ENCODE measurements at places on chromosomes 3 and 15.

- no peak for DNase-seq
Measured at GRCh38 chr3:12656193-12656592, 7.7 kb downstream of the RAF1 start.

- DNase-seq: no peak
Measured at GRCh38 chr3:184780981-184781515, 30.9 kb upstream of the VPS8 start.

DNA sequence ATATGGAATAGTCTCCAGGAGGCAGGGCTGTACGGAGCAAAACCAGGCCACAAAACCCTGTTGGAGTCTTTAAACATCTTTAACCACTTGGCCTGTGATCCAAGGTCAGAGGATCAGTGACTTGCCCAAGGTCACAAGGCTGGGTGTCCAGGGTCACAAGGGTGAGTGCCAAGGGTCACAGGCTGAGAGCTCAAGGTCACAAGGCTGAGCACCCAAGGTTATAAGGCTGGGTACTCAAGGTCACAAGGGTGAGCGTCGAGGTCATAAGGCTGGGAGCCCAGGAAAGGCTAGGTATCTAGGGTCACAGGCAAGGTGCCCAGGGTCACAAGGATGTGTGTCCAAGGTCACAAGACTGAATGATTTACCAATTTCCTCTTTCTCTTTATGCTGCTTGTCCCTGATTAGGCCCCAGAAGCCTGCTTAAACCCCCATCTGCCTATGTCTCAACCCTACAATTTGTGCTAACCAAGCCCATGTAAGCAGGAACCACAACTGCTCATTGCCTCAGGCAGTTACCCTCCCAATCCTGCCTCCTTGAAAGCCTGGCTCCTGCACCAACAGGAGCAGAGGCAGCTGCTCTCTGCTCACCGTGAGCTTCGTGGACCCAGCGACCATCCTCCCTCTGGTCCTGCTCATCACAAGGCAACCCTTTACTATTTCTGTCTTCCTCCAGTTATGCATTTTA, 51.5 kb downstream of the MGLL start:
- DNase-seq: no peak

DNA sequence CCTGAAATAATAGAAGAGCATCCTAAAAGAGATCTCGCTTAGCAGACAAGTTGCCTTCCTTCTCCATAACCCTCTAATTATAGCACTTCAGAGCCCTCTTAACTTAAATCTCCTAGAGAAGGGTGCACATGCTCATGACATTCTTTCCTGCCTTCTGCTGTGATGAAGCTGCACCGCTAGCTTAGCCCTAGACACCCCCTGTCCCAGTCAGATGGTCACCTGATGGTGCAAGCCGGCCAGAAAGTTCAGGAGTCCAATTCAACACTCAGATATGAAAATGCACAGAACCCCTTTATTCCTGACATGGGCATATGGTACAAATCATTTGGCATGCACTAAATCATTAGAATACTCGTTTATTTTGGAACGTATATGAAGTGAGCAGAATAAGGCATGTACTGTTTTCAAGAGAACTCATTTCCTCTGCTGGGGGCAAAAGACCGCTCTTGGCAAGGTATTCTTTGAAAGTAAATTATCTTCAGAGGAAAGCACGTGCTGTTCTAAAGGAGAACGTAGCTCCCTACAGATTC, 420.4 kb upstream of the PROK2 start:
- DNase-seq: no peak

DNA sequence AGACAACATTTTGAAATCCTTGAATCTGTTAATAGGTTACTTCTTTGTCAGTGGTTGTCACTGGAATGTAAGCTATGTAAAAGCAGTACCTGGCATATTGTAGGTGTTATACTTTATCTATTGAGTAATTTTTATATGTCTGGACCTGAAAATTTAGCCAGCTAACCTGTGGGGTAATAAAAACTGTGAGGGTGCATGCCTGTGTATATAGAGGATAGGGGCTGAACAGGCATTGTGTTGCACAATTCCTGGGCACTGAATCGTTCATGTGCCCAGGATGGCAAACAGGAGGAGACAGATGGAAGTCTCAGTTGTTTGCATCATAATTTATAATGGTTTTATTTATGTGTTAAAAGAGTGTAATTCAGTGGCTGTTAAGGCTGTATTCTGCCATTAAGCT, 67.1 kb downstream of the ARMC8 start:
- no peak for DNase-seq

DNA sequence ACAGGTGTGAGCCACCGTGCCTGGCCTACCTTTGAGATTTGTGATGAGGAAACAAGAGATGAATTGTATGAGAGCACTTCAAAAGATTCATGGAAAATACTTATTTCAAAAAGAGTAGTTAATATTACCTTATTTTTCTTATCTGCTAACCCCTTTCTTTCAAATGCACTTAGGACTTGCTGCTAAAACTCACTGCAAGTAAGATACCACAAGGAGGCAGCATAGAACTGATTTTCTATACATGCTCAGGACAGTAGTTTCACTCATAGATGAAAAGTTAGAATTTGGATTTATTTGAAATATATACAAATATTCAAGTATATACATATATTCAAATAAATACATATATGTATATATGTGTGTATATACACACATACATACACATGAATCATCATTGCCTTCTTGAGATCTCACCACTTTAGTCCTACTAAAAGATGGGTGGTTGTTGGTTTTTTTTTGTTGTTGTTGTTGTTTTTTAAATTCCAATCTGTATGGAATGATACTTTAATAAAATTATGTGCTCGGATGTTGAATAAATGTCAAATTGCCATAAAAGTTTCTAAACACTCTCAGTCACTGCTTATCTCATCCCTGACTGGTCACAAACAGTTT, 2.4 kb downstream of the CCNDBP1 start:
- DNase-seq: no peak

- peak; percentile 57 for DNase-seq
Measured at GRCh38 chr15:64892847-64893403, 18.8 kb upstream of the ANKDD1A start.

- peak; percentile 59 for DNase-seq
Measured at GRCh38 chr3:119352034-119352609, 57.9 kb downstream of the ARHGAP31 start.

DNA sequence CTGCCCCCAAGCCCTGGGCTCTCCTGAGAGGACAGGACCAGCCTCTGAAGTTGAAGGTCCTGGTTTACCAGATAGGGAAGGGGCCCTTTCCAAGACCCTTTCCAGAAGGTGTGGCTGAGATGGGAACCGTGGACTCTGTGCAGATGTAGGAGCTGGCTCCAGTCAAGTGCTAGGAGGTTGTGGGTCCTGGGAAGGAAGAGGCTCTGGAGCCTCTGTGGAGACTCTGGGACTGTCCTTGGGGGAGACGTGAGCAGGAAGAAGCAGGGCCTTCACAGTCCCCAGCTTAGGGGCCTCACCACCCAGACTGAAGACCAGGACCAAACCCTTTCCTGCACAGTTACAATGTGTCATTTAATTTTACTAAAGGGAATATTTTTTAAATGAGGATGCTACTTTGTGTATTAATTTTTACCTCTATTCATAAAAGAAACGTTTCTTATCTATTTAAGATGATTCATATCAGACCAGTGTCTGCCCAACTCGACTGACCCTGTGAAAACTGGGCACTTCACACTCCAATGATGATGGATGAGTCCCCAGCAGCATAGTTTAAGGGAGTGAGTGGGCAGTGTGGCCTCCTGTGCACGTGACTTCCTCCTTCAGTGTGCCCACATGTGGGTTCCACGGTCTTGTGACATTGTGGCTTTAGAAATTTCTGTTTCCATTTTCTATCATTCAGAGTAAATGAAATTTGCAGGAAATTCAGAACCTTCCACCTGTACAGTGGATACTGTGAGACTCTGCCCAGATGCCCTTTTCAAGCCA, 10.9 kb downstream of the CCR5AS start:
- no peak for DNase-seq

GRCh38 chr3:45139372-45140140, 6.6 kb downstream of the CDCP1 start:
- DNase-seq: no peak

- no peak for DNase-seq
Measured at GRCh38 chr3:53764026-53764775, 82.0 kb downstream of the CHDH start.

- DNase-seq: no peak
Measured at GRCh38 chr15:40150163-40150925, 10.5 kb upstream of the BUB1B start.

DNA sequence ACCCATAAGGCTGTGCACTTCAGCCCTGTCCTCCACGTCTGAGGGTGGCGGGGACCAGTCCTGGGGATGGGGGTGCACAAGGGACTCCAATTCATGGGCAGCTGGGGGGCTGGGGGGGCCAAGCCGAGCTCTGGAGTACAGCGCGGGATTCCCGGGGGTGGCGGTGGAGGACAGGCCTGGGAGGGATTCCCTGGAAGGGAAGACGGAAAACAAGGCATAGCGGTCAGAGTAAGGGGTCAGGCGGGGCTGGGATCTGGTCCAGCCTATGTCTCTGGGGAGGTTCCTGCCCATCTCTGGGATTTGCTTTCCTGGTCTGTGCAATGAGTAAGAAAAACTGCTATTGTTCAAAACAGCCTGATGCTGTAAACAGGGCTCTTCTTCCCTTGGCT, 8.1 kb upstream of the IGDCC3 start:
- no peak for DNase-seq

DNA sequence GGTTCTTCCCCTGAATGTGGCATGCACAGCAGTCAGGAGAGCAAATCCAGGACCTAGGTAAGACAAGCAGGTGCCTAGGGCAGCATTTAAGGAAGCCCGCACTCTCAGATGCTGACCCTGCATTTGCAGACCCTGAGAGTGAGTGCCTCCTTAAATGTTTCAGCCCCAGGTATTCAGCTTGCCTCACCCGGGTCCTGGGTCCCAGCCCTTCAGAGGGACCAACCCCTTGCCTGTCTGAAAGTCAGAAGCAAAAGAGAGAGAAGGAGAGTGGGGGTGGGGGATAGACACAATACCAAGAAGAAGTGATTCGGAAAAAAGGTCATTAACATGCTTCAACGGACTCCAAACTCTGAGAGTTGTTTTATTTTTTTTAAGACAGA, 75.0 kb downstream of the MEGF11 start:
- no peak for DNase-seq

- no peak for DNase-seq
Measured at GRCh38 chr15:97567411-97567810, 393.1 kb upstream of the ARRDC4 start.

GRCh38 chr3:197023998-197024651, 5.5 kb downstream of the MELTF start:
- no peak for DNase-seq

DNA sequence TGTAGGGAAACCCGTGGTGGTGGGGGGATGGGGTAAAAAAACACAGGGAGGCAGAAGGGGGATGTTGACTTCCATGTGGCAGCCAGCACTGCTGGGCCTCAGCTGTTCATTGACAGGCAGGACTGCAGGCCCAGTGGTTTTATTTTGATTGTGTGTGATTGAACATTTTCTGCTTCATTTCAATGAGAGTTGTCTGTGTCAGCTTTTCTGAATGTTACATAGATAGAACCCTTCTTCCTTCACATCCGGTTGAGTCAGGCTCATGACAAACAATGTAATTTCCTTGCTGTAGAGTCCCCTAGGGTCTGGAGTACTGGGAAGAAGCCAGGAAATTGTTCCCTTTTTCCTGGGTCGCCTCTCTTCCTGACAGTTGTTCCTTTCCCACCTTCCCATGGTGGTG, 8.2 kb upstream of the RPP25 start:
- no peak for DNase-seq

- DNase-seq: peak; percentile 58
Measured at GRCh38 chr3:15331606-15332404, 581 bp downstream of the SH3BP5 start.

- DNase-seq: no peak
Measured at GRCh38 chr15:99187936-99188335, 61.4 kb downstream of the TTC23 start.

DNA sequence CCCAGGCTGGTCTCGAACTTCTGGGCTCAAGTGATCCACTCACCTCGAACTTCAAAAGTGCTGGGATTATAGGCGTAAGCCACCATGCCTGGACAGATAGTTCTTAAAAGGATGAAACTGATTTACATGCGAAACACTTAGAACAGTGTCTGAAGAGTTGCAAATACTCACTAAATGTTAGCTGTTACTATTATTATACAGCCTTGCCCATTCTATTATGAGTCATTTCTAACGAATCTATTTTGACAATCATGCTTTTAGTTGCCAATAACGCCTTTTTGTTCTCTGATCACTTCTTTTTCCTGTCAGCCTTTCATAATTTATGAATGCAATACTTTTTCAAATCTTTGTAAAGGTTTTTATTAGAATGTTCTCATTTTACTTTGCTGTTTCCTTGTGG, 112.7 kb downstream of the SNRK start:
- DNase-seq: no peak

GRCh38 chr15:94670438-94671034, 439.2 kb downstream of the MCTP2 start:
- no peak for DNase-seq

DNA sequence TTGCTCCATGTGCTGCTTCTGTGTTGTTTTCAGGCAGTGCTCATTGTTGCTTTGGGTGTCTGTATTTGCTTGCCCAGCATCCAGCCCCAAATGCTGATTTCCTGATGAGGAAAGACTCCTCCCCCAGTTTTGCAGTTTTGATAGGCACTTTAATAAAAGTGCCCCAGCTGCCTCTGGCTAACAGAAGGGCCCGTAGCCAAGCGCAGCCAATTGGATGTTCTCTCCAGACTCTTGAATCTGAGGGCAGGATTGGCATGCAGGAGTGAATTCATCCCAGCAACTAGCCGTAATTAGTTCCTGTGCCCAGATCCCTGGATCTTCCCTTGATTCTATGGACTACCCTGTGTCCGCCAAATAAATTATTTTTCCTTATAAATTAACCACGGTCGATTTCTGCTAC, 14.8 kb upstream of the SEMA5B start:
- no peak for DNase-seq
